Skeletal muscle cell (primary cell): ENCODE measurements at places on chromosomes 1 and 21.

- DNase-seq, result no peak
Measured at GRCh38 chr1:223759273-223759672, 46.9 kb downstream of the CAPN2 start.

DNA sequence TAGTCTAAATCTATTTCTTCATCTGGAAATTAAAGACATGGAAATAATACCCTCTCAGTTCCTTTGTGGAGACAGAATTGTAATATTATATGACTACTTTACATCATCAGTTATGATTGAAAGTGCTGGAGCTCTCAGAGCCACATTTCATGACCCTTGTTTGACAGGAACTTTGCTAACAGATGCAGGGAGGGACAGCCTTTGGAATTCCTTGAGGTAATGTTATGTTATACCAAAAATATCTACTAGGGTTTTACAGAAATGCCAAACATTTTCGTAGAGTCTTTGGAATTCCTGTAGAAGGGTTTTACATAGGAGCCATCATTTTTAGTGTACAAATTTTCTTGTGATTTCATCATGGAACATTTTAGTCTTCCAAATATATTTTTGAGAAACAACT lies 57.4 kb upstream of the ADAMTS5 start:
- DNase-seq, result peak; percentile 62

DNA sequence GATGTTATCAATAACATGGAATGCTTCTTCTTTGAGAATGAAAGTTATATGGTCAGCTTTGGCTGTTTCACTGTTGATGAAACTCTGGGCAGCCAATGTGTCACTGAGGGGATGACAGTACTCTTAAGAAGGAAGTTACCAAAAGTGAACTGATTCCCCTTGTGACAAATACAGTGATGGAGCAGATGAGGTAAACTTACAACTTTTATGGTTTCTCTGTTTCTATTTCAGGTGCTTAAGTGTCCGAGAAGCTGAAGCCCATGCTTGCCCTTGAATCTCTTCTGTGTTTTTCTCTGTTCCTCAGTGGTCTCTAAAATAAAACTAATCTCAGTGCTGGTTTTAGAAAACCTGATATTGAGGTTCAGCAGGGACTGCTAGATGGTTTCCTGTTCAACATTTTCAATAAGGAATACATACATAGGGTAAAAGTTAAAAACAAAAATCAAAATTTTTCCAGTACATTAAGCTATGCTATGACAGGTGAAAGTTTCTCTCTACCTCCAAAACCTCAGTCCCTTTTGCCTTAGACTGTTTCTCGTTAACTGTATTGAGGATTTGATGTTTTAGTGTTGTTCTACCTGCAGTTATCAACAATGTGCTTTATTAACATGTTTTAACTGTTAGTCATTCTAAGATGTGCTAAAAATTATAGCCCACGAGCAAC lies 454.4 kb upstream of the ADGRL4 start:
- no peak for DNase-seq

GRCh38 chr1:218200979-218201378 lies 84.1 kb upstream of the RRP15 start:
- DNase-seq, result no peak

GRCh38 chr1:17540255-17541001 lies 930 bp downstream of the ARHGEF10L start:
- no peak for DNase-seq

- DNase-seq, result no peak
Measured at GRCh38 chr1:70893381-70893780, 154.2 kb downstream of the PTGER3 start.

DNA sequence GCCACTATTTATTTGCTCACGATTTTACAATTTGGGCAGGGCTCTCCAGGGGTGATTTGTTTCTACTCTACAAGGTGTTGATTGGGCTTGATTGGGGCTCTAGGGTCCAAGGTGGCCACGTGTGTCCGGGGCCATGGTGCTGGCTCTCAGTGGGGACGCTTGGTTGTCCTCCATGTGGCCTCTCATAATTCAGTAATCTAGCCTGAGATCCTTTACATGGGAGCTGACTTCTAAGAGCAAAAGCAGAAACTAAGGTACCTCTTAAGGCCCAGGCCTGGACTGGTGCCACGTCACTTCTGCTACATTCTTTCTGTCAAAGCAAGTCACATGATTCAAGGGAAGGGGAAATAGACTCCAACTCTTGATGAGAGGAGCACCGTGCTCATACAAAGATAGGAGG lies 8.1 kb upstream of the PSRC1 start:
- DNase-seq, result no peak

DNA sequence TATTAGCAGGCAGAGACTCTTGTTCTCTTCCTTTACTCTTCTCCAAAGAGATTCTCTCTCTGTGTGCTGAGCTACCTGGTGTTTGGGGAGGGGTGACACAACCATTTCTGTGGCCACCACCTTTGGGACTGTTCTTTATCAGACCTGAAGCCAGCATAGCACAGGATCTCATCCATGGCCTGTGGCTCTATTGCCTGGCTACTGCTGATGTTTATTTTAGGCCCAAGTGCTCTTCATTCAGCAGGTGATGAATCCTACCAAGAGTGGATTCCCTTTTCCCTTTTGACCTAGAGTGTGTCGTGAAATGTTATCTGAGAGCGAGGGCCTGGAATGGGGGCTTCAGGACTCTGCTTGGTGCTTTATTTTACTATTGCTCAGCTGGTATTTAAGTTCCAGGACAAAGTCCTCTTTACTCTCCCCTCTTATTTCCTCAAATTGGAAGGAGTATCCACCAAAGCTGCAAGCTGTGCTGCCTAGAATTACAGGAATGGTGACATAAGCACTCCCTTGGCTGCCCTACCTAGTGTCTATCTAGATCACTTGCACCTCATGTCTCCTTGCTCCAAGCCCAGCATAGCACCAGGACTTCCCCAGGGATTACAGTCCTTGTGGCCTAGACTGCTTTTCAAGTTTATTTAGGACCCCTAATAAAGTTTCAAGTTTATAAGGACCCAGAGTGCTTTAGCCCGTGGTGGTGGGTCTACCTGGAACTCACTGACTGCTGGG lies 94.7 kb upstream of the GPR52 start:
- no peak for DNase-seq

DNA sequence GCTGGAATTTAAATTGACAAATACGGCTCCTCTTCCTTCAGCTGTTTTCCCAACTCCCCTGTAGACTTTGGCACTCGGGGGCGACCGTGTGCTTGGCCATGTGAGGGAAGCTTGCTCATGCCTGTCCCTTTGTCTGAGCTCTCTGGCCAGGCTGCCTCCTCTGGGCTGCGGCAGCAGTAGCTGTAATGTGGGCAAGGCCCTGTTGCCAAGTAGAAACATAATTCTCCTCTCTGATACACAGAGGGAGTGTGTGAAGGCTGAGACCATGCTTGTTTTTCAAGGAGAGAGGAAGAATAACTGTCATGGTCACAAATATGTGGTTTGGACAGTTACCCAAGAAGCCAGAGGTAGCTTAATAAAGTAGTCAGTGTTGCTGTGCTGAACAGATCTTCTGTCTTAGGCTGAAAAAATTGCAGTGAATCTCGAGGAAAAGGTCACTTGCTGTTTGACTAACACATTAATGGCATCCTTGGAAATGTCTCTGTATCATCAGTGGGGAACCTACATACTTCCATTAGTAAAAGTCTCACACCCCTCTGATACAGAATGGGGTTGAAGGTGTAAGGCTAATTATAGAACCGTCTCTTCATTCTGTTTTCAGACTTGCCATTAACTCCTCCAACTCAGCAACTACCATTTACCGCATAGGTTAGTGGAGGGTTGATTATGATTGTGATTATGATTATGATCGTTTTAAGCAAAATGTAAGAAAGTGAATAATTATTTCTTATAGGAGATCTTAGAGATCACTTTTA lies 94.6 kb downstream of the TGFB2 start:
- no peak for DNase-seq

GRCh38 chr1:227318853-227319607 lies 738 bp upstream of the CDC42BPA start:
- no peak for DNase-seq

GRCh38 chr1:1185101-1185765 lies 11.6 kb downstream of the TTLL10 start:
- no peak for DNase-seq

GRCh38 chr1:226660410-226661182 lies 78.5 kb downstream of the ITPKB start:
- DNase-seq, result no peak

DNA sequence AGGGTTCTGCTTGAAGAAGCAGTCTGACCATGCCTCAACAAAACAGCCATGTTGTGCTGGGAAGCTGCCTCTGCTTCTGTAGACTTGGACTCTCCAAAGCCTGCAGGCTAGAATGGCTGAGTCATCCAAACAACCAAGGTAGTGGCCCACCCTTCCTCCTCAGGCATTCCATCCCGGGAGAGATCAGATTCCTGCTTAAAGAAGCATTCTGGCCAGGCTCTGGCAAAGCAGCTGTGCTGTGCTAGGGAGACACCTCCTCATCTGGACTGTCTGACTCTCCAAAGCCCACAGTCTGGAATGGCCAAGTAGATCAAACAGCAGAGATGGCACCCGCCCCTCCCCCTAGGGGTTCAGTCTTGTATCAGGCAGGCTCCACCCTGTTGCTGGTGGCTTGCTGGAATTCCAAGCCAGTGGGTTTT lies 38.3 kb upstream of the F3 start:
- peak; percentile 81 for DNase-seq
